ENCODE measurements at places on chromosomes 12 and 14. TPM values are rescaled to one million over a fixed set of nuclear protein-coding genes. Genes with fewer than 3 reads are reported as not detected.

The ADSS1 gene
- 1.2 TPM for total RNA-seq

The ARF3 gene
- total RNA-seq: 102 TPM

DNA sequence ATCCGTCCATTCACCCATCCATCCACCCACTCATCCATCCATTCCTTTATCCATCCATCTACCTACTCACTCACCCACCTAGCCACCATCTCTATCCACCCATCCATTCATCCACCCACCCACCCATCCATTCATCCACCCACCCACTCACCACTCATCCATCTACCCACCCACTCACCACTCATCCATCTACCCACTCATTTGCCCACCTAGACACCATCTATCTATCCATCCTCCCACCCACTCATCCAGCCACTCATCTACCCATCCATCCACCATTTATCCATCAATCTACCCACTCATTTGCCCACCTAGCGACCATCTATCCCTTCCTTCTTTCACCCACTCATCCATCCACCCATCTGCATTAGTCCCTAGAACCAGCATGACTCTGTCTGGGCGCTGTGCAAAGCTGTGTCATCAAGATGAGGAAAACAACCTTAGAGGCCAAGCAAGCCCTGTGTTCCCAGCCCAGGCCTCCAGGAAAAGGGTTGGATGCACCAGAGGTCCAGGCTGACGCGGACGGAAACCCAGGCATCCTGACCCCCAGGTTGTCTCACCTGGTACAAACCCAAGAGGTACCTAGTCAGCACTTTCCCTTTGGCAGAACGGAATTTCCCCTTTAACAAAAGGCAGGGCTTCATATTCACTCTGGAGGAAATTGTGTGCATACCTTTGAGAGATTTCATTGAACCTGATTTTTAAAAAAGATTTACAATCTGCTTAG is 73.7 kb downstream of the NOC4L start:
- no peak for DNase-seq

The MYH6 gene
- total RNA-seq: not detected

The LRTM2 gene
- not detected for total RNA-seq

The C12orf56 gene
- total RNA-seq: 0.44 TPM

GRCh38 chr12:66319266-66319954 is 17.1 kb downstream of the HELB start:
- DNase-seq: no peak

The JDP2 gene
- total RNA-seq: 32.3 TPM

The DYNC1H1 gene
- total RNA-seq: 384 TPM

The GZMB gene
- total RNA-seq: not detected

DNA sequence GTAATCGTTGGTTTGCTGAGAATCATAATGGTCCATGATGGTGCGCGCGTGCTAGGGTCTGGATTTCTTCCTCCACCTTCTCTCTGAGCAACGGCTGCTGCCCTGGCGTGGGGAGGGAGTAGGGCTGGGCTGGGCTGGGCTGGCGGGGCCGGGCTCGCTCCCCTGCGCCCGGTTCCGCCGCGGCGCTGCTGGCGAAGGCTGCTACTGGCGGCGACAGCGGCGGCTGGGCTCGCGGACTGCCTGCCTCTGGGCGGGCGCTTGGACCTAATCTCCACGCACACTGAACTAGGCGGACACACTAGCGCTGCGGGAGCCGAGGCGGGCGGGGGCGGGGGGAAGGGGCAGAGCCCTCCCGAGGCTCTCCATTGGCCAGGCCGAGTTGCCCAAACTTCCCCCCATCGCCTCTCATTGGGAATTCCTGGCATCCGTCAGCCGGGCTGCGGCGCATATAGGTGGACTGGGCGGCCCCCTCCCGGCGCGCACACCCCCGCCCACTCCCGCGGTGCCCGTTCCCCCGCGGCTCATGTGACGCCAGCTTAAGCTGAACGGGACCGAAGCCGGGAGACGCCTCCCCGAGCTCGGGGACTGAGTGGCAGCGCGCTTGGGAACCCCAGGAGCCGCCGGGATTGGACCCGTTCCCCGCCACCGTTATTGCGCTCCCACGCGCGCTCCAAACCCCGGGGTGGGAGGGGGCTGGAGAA is at the start of gene ACTN1:
Gene ACTN1, minus strand, starts transcription at position 282 of the 701 bp plus-strand sequence. Its CDS starts 246 bp downstream, at position 36.
- DNase-seq: peak; percentile 91

The PRB2 gene
- total RNA-seq: not detected

- no peak for DNase-seq
These were observed 653 bp downstream of the PA2G4 start for GRCh38 chr12:56104815-56105608.

DNA sequence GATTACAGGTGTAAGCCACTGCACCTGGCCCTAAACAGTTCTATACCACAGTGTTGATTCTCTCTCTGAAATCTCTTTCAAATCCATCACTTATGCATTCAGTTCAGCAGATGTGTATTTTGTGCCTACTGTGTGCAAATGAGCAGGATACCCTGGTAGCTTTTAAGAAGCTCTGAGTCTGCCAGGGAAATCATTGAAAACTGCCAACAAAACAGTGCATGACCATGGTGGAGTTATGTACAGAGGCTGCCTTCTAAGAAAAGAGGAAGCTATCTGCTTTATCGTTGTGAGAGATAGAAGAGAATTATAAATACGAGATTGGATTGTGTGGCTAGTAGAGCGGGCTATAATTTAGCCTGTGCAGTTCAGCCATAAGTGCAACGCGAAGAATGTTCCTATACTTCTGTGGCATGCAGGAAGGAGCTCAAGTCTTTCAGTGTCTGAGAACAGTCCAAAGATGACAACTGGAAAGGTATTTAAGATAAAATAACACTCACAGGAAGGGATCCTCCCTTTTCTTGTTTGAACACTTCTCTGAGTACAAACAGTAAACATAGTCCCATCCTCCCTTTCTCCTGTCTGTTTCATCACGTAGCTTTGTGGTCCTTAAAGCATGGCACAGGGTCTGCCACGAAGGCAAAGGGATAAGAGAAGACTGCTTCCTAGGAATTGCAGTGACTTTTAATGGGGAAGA is 4.3 kb downstream of the DIP2B start:
- peak; percentile 28 for DNase-seq

The RASSF9 gene
- total RNA-seq: 2.7 TPM

- peak; percentile 99 for DNase-seq
These were observed 20.4 kb downstream of the DLK1 start for GRCh38 chr14:100747021-100747586.

DNA sequence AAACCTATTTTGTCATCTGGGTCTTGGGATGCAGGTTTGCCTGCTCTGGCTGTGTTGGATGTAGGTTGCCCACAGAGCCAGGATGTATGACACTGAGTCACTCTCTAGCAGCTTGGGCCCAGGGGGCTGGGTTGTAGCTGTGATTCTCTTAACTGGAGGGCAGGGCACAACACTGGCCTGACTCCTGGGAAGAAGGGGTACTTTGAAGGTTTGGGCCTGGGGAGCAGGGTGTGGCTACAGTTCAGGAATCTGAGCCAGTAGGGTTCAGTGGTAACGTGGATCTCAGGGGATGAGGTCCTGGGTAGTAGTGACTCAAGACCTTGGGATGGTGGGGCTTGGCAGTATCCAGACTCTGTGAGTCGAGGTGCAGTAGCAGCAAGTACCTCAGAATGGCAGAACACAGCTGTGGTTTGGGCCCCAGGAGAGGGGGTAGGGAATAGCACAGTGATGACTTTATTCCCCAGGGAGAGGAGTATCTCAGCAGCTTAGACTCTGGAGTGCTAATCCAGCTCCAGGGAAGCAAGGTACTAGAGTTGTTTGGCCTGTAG is 25.7 kb downstream of the TBC1D15 start:
- DNase-seq: peak; percentile 90

- no peak for DNase-seq
These were observed 260.9 kb downstream of the ITPR2 start for GRCh38 chr12:26572137-26572536.

The CLEC7A gene
- 0.07 TPM for total RNA-seq

- no peak for DNase-seq
These were observed 172.8 kb upstream of the LMNTD1 start for GRCh38 chr12:25725931-25726330.

All from foreskin keratinocyte (primary cell).